ENCODE measurements at places on chromosomes 4 and X.

DNA sequence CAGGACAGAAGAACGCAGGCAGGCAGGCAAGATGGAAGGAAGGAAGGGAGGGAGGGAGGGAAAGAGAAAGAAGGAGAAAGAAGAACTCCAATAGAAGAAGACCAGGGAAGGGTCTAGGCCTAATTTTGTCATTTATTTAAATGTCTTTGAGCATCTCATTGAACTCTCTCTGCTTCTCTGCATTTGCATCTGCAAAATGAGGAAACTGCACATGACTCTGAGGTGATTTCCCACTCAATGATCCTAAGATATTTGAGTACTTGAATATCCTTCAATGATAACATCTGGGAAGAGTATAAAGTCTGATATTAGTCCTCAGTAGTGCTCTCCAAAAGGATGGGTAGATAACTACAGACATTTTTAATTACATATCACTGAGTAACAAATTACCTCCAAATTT lies 33.1 kb upstream of the RBPJ start:
- no peak for DNase-seq

- no peak for DNase-seq
Measured at GRCh38 chr4:22556495-22556894, 40.6 kb upstream of the ADGRA3 start.

DNA sequence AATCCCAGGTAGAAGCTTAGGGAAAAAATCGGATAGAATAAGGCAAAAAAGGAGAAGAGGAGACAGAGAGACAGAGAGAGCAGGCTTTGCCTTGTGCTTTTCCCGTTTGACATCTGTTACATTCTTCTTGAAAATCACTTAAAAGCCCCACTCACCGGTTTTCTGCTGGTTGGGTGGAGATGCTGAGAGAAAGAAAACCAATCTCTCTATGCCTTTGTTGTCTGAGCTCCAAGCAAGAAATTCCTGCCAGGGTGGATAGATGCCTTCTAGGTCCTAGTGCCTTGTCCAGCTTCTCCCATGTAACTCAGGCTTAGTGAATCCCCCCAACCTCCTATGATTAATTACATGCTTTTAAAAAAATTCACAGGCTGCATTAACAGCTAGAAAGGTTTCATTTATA lies at the start of gene DCX:
Gene DCX (minus strand): TSS at position 210 of the 400 bp plus-strand sequence. CDS start 1,794 bp downstream, outside the sequence.
- no peak for DNase-seq

- no peak for DNase-seq
Measured at GRCh38 chr4:106985830-106986229, 50.3 kb downstream of the DKK2 start.

DNA sequence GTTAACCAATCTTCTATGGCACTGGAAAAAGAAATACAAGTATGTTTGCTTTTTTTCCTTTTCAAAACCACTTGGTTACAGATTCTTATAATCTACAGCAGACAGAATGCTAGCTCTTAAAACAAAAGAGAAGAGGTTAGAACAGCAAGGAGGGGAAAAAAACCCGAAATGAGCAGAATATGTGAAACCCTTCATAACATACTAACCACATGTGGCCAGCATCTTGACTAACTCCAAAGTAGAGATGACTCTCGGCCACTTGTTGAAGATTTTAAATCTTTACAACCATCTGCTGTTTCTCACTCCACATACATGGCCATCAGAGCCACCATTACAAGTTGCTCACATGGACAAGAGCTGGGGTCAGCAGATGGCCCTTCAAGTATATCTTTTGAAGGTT lies 100.3 kb downstream of the PAPSS1 start:
- DNase-seq, result no peak

GRCh38 chr4:183580849-183581248 lies 76.0 kb downstream of the ING2 start:
- no peak for DNase-seq

DNA sequence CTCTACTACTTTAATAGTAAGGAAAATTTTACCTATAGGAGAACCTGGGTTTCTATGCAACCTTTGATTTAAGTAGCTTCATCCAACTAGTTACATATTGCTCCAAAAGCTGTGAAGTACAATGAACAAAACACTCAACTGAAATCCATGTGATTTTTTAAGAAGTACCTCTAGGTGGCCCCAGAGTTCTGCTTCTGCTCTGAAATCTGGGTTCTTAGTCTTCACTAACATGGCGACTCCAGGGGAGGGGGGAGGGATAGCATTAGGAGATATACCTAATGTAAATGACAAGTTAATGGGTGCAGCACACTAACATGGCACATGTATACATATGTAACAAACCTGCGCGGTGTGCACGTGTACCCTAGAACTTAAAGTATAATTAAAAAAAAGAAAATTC lies 73.4 kb upstream of the MAGEB2 start:
- no peak for DNase-seq

GRCh38 chr4:176793060-176793605 lies 411 bp upstream of the VEGFC start:
- DNase-seq, result no peak

GRCh38 chrX:103153661-103154060 lies 60.7 kb upstream of the NXF3 start:
- no peak for DNase-seq

GRCh38 chr4:77454858-77455257 lies 150.8 kb upstream of the CXCL13 start:
- no peak for DNase-seq

- DNase-seq, result peak; percentile 75
Measured at GRCh38 chrX:37993837-37994619, 12.3 kb upstream of the SYTL5 start.

GRCh38 chr4:68718447-68719074 lies 48.1 kb upstream of the UGT2B15 start:
- no peak for DNase-seq

GRCh38 chrX:40062525-40063155 lies 35.1 kb downstream of the BCOR start:
- no peak for DNase-seq

DNA sequence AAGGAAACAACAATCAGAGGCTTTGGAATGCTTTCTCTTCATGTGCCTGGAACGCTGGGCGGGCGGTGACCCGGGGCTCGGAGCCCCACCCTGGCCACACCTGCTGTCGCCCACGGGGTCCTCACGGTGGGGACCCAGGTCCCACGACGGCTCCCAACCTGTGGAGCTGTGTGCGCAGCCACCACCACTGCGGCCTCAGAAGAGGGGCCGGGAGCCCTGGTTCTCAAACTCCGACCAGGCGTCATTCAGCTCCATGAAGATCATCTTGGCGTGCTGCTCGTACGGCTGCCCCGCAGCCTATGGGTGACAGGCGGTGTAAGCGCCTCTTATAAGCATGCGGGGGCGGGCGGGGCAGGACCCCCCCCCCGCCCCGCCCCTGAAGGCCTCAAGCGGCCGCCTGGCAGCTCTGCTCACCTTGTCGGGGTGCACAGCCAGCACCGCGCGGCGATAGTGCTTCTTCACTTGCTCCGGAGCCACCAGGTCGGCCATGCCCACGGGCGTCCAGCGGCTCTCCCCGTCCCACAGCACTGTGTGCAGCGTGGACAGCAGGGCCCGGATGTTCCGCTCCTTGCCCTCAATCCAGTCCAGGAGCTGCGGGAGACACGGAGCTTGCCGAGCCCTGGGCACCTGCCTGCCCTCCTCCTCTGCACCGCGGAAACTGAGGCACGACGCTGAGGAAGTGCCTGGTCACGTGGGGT lies 23.7 kb upstream of the CPLX1 start:
- DNase-seq, result no peak

DNA sequence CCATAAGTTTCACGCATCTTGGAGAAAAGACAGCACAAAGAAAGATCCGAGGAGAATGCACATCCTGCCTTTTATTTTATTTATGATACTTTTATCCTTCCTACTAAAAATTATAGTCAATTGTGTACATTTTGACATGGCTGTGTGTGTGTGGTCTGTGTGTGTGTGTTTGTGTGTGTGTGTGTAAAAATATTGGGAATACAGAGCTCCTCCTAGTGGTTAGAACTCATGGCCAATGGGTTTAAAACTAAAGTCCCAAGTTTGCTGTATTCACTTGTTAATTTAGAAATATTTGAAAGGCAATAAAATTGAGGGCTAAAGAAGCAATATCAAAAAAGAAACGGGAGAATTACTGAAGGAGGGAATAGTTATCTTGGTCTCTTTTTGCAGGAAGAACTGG lies 47.5 kb downstream of the NKX6-1 start:
- DNase-seq, result no peak

DNA sequence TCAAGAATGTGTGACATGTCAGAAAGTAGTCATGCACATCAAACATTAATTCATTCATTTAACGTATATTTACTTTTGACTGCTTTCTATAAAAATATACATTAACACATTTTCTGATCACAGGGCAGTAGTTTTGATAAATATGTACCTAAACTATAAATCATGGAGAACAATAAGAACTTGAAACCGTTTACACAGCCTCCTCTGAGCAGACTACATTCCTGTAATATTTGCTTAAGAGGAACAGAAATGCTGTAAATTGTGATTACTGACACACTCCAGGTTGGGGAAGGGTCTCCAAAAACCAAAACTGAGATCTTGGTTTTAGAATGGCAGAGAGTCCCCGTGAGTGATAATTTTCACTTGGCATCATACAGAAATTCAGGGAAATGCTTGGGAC lies 120.7 kb upstream of the PPARGC1A start:
- no peak for DNase-seq

- no peak for DNase-seq
Measured at GRCh38 chr4:163915896-163916295, 421.4 kb downstream of the TMA16 start.

GRCh38 chrX:46545111-46546005 lies at the start of gene ZNF674:
ZNF674 (minus strand) TSS chrX:46545421; CDS start chrX:46542087, 3,334 bp downstream.
- DNase-seq, result peak; percentile 93

DNA sequence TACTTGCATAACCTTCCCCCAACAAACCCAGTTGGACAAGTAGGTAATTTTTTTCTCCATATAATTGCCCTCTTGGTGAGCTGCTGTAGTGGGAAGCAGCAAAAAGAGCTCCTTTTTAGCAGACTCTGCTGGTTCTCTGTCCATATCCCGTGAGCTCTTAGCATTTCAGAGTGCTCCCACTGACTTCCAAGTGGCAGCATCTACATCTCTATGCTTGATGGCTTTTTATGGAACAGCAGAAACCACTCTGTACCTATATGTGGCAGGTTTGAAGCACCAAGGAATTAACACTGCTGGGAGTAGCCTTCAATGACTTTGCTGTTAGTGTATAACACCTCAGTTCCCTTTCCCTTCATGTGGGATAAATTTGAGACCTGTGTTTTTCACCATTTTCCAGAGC lies 168.4 kb upstream of the NHS start:
- no peak for DNase-seq

GRCh38 chr4:171981185-171981584 lies 168.0 kb downstream of the GALNTL6 start:
- DNase-seq, result no peak

DNA sequence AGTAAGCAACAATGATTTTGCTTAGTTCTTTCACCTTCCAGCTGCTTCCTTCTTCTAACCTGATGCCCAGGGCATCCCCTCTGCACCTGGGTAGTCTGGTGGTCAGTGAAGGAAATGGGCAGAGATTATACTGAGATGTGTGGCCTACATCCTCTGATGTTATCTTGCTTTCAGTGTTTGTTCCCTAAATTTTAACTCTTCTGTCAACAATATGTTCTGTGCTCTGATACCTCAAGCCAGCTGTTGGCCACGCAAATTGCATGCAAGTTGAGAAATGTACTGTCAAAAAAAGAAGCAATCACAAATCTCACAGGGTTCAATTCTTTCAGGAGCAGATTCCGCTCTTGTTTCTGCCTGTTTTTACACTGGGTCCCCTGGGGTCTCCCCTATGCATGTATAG lies 73.8 kb downstream of the FBXW7 start:
- no peak for DNase-seq

GRCh38 chrX:38311743-38312142 lies 15.6 kb downstream of the RPGR start:
- no peak for DNase-seq

GRCh38 chrX:16855363-16856075 lies 14.6 kb downstream of the RBBP7 start:
- DNase-seq, result no peak

DNA sequence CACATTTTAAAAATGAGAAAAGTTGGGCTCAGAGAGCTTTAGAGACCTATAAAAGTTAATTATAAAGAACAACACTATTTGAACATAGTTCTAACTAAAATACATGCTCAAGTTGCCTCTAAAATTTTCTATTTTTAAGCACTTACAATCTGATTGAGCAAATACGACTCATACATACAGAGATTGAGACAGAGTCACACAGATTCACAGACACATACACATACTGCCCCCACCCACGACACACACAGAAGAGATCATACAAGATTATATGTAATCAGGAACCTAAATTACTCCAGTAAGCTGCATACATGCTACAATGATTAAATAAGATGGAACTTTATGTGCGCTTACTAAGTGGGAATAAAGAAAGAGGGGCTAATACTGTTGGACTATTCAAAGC lies 2.7 kb upstream of the ASB5 start:
- DNase-seq, result no peak

GRCh38 chr4:69874507-69874906 lies 14.6 kb upstream of the SULT1E1 start:
- DNase-seq, result no peak

DNA sequence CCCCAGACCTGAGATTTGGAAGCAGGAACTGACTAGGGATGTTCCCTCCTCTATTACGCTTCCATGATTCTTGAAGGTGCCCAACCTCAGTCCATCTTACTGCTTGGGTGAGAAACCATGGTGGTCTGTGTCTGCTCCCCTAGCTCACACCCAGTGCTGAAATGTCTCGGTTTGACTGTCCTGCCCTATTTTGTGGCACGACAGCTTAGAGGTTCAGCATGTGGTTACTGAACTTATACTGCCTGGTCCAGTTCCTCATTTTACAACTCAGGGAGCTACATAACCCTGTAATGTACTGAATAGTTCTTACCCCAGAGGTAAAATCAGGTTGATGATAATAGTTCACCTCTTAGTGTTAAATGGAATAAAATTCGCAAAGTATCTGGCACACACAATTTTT lies 203.1 kb downstream of the RBM46 start:
- no peak for DNase-seq

DNA sequence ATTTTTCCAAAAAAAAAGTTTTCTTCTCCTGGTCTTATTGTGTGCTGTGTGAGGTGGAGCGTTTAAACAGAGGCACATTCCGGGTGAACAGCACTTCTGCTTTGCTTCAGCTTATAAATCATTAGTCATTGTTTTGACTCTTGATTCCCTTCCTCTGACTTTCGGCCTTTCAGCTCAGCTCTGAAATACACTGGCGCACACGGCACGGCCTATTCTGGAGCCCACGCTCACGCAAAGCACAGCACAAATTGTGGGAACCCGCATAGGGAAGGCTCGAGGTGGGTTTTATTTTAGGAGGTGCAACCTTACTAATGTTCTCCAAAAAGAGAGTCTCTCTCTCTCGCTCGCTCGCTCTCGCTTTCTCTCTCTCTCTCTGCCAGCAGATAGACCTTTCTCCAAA lies 4.0 kb downstream of the POU3F4 start:
- DNase-seq, result no peak

GRCh38 chr4:3756343-3757059 lies 9.7 kb upstream of the ADRA2C start:
- DNase-seq, result no peak

GRCh38 chr4:147340111-147340510 lies 140.8 kb upstream of the EDNRA start:
- no peak for DNase-seq

DNA sequence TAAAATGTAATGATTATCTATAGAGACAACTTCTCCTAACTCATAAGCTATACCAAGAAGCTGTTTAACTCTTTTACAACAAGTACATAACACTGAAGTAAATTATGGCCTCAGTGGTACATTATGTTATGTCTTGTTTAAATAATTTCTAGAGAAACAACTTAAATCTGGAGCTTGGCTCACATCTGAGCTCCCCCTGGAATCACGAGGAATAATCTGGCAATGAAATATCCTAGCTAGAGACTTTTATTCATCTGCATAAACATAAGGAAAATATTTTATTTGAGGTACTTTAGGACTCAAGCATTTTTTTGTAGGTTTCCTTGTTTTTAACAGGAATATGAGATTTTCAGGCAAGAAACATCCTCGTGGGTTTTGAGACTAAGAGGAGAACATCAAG lies 354.7 kb upstream of the SLC7A11 start:
- no peak for DNase-seq
